ENCODE measurements at places on chromosomes 11 and 22.

- DNase-seq, result peak; percentile 17
These were observed 17.9 kb downstream of the CLNS1A start for GRCh38 chr11:77619576-77620198.

DNA sequence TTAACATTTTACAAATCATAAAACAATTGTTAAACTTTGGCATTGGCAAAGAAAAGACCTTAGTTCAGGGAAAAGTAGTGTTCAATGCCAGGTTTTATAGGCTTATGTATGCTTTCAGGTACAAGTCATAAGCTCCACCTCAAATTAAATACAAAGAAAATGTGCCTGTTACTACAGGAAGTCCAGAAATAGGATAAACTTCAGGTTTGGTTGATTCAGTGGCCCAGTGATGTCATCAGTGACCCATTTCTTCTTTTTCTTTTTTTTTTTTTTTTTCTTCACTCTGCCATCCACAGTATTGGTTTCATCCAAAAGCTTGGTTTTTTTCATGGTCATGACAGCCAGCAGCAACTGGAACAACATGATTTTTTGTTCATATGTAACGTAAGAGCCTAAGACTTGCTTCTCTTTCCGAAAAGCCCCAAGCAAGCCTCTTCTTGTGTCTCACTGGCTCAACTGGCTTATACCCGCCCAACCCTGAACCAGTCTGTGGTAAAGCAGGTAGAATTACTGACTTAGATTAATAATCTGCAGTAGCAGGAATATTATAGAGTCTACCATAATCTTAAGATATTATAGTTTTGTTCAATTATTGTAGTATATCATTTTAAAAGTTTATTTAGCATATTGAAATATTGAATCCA, 46.2 kb downstream of the TTC17 start:
- DNase-seq, result no peak

DNA sequence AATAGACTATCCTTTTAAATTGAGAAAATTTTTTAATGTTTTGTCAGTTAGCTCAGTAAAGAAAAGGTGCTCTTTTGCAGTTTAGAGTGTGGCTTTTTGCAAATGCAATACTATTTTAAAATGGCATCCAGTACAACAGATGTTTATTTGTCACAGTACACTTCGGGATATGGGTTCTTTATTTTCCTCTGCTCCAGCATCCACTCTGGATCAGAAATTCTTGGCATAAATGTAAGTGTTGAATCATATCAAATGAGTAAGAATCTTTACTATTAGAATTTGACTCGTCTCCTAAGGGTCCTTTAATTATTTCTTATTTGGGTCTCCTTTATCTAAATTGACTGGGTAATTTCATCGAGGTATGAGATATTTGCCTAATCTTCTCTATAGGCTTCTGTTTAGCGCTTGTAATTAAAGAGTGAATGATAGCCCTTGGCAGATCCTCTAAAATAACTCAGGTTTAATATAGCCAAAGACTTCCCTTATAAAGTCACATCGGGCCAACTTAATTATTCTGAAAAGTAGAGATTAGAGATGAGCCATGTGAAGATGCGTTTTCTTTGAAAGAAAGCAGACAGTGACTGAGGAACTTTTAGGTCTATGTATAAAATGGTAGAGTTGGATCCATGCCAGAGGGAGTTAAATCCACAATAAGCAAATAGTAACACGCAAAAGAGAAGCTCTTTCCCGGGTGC, 132.7 kb downstream of the CASP12 start:
- DNase-seq, result no peak

GRCh38 chr11:60919320-60919719, 4.9 kb upstream of the TMEM132A start:
- no peak for DNase-seq

DNA sequence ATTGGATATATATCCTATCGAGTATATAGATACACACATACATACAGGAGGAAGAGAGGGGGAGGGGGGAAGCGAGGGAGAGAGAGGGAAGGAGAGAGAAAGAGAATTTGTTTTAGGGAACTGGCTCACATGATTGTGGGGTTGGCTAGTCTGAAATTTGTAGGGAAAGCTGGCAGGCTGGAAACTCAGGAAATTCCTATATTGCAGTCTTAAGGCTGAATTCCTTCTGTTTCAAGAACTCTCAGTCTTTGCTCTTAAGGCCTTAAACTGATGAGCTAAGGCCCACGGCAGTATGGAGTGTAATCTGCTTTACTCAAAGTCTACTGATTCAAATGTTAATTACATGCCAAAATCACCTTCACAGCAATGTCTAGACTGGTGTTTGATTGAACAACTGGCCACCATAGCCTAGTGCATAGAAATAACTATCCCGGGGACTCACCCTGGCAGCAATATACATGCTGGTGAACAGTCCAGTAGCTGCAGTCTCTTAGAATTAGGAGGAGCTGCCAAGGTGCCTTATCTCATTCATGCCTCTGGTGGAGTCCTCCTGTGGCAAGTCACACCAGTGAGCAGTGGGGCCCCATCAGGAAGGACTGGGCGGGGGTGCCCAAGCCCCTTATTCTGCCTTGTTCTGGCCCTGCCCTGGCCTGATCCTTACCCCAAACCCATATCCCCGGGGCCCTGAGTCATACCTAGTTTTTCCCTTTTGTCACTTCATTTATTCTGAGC, 59.7 kb upstream of the AMPD3 start:
- DNase-seq, result no peak

DNA sequence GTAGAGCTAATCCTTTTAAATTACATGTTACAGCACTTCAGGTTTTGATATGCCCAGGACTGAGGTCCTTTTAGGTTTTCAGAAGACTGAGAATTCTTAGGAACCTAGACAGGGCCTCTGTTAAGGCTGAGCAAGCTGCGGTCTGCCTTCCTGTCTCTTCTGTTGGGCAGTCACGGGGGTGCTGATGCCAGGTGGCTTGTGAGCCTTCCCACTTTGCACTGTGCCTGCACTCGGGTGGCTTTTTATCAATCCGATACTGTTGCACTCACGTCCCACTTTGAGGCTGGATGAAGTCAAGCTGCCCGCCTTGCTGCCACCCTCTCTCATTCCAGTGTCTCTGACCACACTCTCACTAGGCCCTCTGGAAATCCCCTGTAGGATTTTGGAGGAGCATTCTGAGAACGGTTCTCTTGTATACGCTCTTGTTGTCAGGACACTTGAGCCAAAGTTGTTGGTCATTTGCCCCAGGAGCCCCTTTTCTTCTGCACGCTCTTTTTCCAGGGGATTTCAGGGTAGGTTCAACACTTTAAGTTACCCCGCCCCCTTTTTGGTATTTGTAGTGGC, 141.8 kb downstream of the TEAD1 start:
- DNase-seq, result no peak

DNA sequence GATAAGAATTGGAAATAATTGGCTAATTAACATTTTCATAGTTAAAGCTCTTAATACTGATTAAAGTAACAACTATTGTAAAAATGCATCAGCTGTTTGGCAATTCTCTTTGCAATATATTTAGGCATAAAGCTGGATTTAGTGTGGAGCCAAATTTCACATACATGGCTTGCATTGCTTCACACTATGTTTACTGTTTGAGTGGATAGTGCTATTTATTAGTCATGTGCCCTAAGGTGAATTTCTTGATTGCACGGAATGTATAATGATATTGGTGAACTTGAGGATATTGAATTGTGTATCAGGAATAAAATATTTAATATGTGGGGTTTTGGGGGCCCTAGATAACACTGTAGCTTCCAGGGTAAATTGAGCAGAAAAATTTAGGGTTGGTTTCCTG, 100.9 kb downstream of the AASDHPPT start:
- DNase-seq, result no peak

GRCh38 chr11:48044577-48044976, 64.2 kb downstream of the PTPRJ start:
- no peak for DNase-seq

DNA sequence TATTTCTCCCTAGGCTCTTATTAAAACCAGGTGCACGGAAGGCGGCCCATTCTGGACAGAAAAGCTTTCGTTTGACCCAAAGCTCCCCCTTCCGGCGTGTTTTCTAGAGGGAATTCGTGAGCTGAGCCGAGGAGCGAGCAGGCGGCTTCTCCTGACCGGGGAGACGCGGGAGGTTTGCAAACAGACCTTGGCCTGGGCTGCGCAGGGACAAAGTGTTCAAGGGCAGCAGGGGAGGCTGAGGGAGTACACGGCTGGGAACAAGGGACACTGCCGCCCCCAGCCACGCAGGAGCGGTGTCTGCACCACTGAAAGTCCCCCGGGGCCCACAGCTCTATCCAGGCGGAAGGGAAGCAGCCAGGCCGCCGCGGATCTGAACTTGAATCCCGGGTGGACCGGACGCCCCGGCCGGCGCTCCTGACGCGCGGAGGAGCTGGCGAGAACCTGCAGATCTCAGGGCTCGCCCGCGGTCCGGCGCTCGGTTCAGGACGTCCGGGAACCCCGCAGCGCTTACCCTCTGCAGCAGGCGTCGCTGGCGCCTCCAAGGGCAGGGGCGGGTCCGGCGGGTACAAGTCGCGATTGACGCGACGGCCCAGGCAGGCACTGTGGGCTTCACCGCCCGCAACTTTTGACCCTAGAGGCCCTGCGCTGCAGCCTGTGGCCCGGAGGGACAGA, 101.9 kb downstream of the WT1 start:
- DNase-seq, result no peak

DNA sequence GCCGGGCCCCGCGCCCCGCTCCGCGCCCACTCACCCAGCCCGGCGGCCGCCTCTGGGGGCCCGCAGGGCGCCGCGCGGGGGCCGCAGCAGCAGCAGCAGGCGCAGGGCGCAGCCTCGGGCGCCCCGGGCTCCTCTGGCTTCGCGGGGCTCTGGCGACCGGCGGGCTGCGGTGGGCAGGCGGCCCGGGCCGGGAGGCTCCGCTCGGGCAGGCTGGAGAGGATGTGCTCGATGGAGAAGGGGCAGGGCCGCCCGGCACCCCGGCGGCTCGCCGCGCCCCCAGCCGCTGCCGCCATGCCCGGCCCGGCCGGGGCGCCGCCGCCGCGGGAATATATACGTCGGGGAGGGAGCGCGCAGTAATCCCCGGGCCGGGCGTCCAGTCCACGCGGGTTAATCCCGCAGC, at the start of gene GSC2:
Gene GSC2, minus strand, starts transcription at position 302 of the 400 bp plus-strand sequence. Its CDS starts 9 bp downstream, at position 293.
- DNase-seq, result no peak

- no peak for DNase-seq
These were observed 2.3 kb upstream of the ANO1 start for GRCh38 chr11:70075836-70076235.

GRCh38 chr11:120517801-120518291, 6.3 kb downstream of the GRIK4 start:
- DNase-seq, result no peak

- DNase-seq, result peak; percentile 89
These were observed at the start of gene TBC1D10A for GRCh38 chr22:30326706-30327362. Gene TBC1D10A, minus strand, starts transcription at chr22:30326941. Its CDS starts 60 bp downstream, at chr22:30326881.

GRCh38 chr22:37546437-37547250, 13.6 kb upstream of the CDC42EP1 start:
- no peak for DNase-seq

GRCh38 chr11:69204941-69205742, 49.4 kb downstream of the SMIM38 start:
- no peak for DNase-seq

GRCh38 chr22:28075358-28075981, 156.4 kb upstream of the PITPNB start:
- DNase-seq, result no peak

GRCh38 chr11:127338380-127339259, 338.1 kb upstream of the KIRREL3 start:
- no peak for DNase-seq

DNA sequence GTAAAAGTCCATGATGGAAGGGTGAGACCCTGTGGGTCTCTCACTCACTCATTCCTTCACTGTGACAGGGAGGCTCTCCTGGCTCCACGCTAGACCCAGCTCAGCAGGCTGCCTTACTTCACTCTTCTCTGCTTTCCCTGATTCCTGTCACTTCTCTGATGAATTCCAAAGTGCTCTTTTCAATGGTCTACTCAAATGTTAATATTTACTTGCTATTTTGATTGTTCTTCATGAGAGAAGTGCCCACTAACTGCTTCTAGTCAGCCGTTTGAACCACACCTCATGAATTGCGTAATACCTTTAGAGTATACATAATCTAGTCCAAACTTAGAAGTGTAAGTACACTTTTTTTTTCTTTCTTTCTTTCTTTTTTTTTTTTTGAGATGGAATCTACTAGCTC, 1350.2 kb upstream of the RAG2 start:
- no peak for DNase-seq

- no peak for DNase-seq
These were observed 5.8 kb downstream of the NRXN2 start for GRCh38 chr11:64717268-64717578.

GRCh38 chr11:77036398-77036797, 2.2 kb downstream of the B3GNT6 start:
- DNase-seq, result no peak

DNA sequence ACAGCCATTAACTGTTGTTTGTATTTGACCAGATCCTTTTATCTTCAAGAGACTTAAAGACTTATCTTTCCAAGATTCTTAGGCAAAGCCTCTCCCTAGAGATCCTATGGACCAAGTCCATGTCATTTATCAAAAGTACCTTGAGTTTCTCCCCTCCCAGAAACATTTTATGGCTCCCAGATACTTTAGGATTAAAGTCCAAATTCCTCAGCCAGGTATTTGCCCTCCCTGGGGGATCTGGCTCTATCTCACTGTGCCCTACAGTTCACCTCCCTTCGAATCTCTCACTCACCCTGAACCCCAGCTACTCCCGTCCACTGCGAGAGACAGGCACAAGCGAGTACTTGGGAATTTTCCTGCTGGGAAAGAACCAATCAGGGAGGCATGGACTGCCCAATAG, 11.9 kb downstream of the MS4A8 start:
- no peak for DNase-seq

DNA sequence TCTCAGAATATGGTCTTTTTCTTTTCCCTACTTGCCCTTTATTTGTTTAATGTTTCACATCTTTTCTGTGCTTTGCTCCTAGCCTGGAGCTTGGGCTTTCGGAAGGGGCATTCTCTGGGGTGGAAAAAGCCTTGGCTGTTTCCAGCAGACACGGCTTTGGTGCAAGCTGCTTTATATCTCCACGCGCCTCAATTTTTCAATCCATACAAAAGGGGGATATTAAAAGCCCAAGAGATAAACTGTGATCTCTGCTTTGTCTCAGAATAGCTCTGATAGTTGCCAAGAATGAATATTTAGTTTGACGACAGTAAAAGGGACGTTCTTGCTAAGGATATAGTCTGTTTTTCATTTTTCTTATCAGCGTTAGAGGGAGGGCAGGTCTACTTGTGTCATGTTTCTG, 194.0 kb upstream of the KIRREL3 start:
- DNase-seq, result no peak

DNA sequence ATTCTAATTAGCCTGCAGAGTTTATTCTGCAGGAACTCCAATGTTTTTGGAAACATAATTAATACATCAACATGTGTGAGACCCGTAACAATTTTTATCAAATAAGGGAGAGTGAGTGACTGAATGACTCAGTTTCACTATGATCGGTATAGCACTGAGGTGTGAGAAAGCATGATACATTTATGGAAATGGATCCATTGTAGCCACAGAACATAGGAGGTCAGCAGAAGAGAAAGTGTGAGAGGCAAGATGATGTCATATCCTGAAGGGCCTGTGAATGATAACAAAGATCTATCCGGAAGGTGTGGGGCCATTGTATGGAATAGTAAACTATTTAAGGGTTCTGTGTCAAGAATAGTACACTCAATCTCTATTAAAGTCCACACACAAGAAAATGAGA, 1406.1 kb upstream of the TENM4 start:
- no peak for DNase-seq
